SHP77 treated with DMSO at 0.1 percent for 48 hours (cell line): ENCODE measurements at places on chromosomes 7 and 10.
A peak's percentile ranks its signal among the peaks of the same experiment; 100 is the strongest.

GRCh38 chr10:89151857-89152256 is 55.3 kb downstream of the CH25H start:
- no peak for DNase-seq

GRCh38 chr7:105591522-105591921 is 10.2 kb upstream of the EFCAB10 start:
- DNase-seq = no peak

DNA sequence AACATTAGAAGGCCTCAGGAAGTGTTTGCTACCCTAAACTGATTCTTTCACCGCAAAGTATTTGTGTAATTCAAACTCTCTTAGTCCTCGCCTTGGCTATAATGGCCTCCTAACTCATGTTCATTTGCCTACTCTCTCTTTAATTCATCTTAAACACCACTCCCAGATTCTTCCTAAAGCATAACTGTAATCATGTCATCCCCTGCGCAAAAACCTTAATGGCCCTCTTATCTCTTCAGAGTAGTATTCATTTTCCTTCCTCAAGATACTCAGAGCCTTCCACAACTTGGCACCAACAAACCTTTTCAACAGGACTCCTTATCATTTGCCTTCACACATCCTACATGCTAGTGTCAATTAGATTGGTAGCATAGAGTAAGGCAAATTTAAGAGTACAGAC is 42.9 kb downstream of the CSTF2T start:
- no peak for DNase-seq

- DNase-seq = no peak
Measured at GRCh38 chr10:36608251-36608650, 517.1 kb upstream of the ANKRD30A start.

- DNase-seq = no peak
Measured at GRCh38 chr7:45597286-45597984, 23.3 kb downstream of the ADCY1 start.

- no peak for DNase-seq
Measured at GRCh38 chr10:61890430-61890829, 11.1 kb upstream of the ARID5B start.

GRCh38 chr7:77731716-77732115 is 35.5 kb downstream of the RSBN1L start:
- no peak for DNase-seq

- no peak for DNase-seq
Measured at GRCh38 chr7:88302486-88302885, 4.2 kb downstream of the STEAP4 start.

GRCh38 chr10:89214566-89215165 is 7.5 kb upstream of the CH25H start:
- DNase-seq = no peak

GRCh38 chr10:119371704-119372663 is 164.6 kb downstream of the GRK5 start:
- no peak for DNase-seq

DNA sequence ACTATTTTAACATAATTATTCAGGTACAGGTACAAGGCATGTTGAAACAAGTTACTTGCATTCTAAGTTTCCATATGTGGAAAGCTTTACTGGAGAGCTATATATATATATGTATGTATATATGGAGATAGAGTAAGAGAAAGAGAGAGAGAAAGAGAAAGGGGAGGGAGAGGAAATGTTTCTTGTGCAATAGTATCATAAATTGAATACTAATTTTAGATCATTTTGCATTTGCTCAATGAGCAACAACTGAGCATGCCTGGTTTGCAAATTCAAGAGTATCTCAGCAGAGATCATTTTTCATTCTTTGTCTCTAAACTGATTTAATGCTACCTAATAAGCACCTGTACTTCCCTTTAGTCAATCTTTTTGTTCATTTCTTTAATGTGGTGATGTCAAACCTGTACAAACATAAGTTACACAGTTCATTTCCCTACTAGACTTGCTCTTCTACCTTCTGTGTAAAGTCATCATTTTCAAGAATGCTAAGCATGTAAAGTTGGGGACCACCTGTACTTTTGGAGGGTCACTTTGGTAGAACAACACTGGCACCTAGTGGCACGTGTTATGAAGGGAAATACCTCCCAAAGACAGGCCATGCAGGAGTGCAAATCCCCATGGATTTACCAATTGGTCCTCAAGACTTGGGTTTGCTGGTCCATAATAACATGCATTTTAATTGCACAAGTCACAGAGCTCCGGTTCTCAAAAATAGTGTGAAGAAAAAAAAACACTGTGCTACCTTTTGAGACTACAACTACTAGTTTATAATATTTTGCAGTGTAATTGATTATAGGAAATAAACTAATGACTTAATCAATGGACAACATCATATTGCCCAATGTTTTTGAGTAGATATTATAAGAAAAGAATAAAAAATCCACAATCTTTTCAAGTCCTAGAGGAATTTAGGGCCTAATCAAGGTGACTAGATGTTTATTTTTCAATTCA is 431.2 kb upstream of the IGFBP3 start:
- peak; percentile 37 for DNase-seq

- no peak for DNase-seq
Measured at GRCh38 chr7:87119581-87119980, 32.7 kb upstream of the DMTF1 start.

DNA sequence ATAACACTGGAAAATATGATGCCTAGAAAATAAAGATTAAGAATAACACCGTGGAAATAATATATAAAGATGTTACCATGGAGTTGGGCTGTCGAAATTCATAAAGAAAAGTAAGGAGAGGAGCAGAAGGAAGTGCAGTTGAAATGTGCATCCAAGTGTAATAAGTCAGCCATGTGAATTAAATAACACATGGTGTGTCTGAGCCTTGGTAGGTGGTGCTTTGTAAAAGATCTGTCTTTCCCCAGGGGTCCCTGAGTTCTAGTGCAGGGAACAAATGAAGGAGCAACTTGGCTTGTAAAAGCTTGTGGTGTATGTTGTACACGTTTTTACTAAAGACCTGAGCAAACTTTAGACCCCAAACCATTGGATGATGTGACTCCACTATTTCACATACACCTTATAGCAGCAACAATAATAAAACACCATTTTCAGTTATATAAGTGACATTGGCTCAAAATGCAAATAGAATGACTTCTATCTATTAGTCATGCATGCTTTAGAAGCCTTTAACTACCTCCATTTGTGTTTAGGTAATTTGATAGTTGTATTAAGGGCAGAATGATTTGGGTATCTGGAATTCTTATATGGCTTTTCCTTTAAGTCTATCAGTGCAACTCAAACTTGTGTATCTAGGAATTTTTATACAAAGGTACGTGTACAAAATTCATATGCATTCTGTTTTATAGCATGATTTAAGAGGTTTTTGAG is 11.3 kb downstream of the STARD3NL start:
- DNase-seq = no peak

DNA sequence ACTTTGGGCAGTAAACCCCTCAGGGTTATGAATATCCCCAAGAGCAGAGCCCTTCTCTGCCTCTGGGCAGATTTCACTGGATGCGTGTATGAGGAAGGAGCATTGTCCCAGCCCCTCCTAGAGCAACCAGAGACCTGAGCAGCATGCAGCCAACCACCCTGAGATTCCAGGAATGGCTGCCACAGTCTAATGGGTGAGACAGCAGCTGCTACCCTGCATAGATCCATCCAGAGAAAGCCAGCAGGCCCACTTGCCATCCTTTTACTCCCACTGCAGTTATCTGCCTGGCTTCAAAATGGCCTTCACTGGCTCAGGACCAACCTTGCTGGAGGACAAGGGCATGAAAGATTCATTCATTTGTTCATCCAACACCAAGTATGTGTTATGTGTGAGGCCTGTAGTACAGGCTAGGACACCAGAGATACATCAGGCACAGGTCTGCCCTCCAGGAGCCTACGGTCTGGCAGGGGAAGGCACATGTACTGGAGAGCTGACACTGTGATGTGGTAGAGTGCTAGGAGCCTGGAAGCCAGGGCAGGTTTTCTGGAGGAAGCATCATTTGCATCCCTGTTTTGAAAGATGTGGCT is 26.2 kb upstream of the C10orf105 start:
- no peak for DNase-seq

DNA sequence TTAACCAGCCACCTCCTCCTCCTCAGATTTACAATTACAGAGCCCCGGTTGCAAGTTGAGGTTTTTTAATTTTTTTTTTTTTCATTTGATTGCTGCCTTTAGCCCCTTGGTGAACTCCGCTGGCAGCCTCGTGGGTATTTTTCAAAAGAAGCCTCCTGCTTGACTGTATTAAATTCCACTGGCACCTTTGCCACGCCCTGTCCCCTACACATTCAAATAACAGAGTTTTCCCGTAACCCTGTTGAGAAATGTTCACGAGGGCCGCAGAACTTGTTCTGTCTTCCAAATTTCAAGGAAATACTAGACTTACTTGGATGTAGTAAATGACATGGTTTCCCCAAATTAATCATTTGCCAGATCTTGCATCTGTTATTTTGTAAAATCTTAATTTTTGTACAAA is 167.0 kb downstream of the ARID5B start:
- DNase-seq = no peak

GRCh38 chr7:24898691-24899090 is 81.3 kb downstream of the OSBPL3 start:
- DNase-seq = no peak

DNA sequence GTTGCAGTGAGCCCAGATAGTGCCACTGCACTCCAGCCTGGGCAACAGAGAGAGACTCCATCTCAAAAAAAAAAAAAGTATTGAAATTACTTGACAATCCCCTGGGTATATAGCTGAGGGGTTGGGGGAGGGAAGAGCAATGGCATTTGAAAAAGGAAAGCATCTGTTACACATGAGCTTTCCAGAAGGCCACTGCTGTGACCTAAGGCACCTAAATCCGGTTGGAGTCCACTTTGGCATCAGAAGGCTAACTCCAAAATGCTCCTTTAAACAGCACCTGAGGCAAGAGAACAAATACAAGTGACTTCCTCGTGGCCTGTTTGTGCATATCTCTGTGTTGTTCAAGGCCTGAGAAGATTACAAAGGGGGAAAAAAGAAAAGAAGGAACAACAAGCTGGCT is 74.8 kb upstream of the PALS2 start:
- DNase-seq = no peak

DNA sequence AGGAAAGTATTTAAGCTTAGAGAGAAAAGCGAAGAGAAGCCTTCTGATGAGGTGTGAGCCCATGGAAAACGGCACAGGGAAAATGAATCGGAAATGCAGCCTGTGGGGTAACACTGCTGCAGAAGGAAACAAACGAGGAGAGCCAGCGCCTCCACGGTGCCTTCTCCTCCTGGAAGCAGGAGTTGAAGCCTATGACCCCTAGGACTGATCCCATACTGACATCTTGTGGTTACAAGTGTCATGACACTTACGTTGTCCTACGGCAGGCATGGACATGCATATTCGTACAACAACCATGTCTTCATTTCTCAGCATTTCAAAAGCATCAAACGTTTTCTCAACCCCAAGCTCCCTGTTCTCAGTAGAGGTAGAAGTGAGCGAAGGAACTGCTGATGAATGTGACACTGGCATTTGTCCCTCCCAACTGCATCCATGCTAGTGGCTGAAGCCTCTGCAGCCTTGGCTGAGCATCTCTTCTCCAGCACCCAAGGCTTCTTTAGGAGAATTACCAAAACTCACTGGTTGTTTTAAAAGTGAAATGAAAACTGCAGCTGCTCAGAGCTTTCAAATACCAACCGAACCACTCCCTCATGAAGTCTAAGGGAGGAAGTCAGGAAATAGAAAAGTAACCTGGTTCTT is 160.2 kb downstream of the JAZF1 start:
- DNase-seq = peak; percentile 79

DNA sequence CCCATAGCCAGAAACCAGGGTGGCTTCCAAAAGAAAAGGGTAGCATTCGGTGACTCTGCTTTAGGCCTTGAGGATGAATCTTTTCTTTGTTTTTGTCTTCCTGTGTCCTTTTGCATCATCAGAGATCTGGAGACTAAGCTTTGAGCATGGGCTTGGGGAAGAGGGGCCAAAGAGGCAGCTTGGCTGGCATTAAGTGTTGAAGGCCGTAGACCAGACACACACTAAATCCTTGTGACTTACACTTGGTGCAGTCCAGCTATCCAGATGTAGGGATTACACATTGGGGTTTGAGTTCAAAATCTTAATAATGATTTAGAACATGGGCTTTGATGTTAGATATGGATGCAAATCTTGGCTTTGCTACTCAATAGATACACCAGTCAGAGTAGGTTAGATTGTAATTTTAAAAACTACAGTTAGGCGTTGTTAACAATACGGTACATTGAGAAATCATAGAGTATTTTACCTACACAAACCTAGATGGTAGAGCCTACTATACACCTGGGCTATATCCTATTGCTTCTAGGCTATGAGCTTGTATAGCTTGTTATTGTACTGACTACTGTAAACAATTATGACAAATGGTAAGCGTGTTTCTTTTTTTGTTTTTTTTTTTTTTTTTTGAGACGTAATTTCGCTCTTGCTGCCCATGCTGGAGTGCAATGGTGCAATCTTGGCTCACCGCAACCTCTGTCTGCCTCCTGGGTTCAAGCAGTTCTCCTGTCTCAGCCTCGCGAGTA is 3.5 kb downstream of the SEPTIN7 start:
- no peak for DNase-seq

DNA sequence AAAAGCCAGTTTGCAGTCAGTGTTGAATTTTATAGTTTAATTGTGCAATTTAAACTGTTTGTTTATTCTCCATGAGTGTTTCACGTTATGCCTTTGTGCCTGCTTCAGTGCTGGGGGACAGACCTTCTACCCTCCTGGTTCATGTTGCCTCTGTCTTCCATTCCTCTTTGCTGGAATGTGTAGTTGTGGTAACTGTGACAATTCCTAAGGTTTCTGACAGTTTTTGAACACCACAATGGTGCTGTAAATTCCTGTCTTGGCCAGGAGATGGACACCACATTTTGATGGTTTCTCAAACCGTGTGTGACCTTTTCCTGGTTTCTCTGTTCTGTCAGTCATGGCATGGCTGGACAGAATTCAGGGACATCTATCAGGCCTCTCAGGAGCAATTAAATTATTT is 201.7 kb downstream of the BICC1 start:
- DNase-seq = no peak

DNA sequence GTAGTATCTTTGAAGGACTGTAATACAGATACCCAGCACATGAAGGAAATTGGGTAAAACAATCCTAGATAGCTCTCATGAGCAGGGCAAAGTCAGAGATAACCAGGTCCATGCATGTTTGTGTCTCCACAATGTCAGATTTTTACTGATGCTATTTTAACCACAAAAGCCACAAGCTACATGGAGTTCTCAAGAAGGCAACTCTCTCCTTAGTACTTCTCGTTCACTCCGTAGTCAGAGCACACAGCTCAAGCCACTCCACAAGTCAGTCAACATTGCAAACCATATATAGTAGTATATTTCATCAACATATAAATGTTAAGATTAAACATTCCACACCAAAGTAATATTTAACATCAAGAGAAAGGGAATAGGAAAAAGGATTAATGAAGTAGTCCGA is 98.0 kb upstream of the PIK3CG start:
- DNase-seq = no peak

GRCh38 chr10:19133992-19134391 is 85.4 kb downstream of the MALRD1 start:
- no peak for DNase-seq

- DNase-seq = no peak
Measured at GRCh38 chr10:118238573-118239235, 103.4 kb downstream of the FAM204A start.
